Stimulated activated CD4-positive, alpha-beta T cell treated with anti-CD3 and anti-CD28 coated beads, Interleukin-1b, Interleukin-23, amount 100 ng/mL, for 48 hours (primary cell): ENCODE measurements at places on chromosomes 12 and 14.

GRCh38 chr14:61887628-61888027 is 125.4 kb downstream of the SNAPC1 start:
- DNase-seq: no peak

DNA sequence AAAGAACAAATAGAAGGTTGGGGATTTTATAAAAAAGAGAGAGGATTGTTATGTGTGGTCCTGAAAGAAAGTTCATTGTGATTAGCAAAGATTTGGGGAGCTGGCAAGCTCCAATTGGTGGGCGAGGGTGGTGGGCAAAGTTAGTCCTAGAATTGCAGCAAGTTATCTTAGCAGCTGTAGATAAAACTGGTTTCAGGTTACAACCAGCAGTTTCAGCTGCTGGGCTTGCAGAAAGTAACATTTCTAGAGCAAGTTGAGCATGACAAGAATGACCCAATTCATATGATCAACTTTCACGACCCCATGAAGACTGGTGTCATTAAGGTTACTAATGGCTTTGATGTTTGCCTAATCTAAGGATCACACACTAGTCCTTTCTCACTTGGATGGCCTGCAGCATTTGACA is 177.9 kb upstream of the NUDT4 start:
- no peak for DNase-seq

GRCh38 chr14:42192738-42193653 is 586.3 kb downstream of the LRFN5 start:
- no peak for DNase-seq

GRCh38 chr12:47268501-47269454 is 189.0 kb upstream of the AMIGO2 start:
- DNase-seq: no peak

GRCh38 chr12:122089077-122089476 is 10.5 kb downstream of the MLXIP start:
- DNase-seq: no peak

DNA sequence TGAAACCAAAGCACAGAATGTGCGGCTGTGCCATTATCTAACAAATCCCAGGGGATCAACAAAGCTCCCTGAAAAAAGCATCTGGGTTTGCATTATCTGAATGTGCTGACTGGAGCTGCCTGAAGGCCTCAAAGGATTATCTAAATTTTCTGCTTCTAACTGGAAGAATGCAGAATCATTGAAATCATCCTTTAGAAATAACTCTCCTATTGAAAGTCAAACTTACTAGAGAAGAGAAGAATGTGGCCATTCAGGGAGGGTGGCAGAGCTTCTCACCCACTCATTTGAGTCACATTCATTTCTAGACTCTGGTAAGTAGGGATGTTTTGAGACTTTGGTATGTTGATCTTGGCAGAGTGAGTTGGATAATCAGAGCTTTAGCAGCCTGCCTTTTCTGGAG is 220.6 kb upstream of the RGS6 start:
- no peak for DNase-seq

DNA sequence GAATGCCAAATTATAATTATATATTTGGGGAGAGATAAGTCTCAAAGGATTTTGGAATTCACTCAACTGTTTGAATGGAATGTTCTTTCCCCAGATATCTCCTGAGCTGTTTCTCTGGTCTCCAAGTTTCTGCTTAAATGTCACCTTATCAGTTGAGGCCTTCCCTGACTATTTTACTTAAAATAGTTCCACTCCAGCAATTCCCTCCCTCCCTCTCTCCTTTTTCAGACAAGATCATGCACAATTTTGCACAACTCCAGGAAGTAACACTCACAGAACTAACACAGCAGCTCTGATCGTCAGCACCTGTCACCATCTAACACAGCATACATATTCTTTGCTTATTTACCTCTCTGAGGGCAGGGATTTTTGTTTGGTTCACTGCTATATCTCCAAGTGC is 12.5 kb downstream of the BTG1 start:
- no peak for DNase-seq

- no peak for DNase-seq
Measured at GRCh38 chr14:88613552-88614010, 50.7 kb downstream of the ZC3H14 start.

GRCh38 chr12:100554608-100555077 is 18.8 kb upstream of the GAS2L3 start:
- DNase-seq: no peak

- DNase-seq: no peak
Measured at GRCh38 chr12:10397296-10397695, 7.5 kb upstream of the KLRK1 start.

GRCh38 chr14:29016050-29016900 is 249.7 kb downstream of the FOXG1 start:
- peak; percentile 2 for DNase-seq

DNA sequence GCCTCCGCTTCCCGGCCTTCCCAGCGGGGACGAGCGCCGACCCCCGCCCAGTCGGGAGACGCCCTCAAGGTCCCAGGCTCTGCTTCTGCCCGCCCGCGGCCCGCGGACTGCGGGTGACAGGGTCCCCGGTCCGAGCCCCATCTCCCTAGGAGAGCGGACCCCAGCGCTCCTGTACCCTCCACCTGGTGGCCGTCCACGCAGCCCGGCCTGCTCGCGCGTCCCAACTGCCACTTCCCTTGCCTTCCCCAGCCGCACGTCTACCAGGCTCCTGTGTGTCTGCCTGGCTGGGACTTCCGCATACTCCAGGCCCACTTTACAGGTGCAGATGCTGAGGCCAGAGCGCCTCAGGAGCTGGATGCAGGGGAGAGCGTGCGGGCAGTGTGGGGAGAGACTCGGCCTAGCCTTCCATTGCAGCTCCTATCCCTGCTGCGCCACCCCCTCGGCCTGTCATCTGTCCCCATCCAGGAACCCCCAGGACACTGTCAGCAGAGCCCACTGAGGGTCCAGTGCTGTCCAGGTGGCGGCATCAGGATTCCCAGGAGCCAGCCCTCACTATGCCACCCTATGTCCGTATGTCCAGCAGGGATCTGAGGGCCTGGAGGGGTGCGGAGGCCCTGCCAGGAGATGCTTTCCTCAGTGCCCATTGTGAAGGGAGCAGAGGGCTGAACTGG is 8.0 kb upstream of the ANKRD9 start:
- no peak for DNase-seq

- no peak for DNase-seq
Measured at GRCh38 chr12:68364328-68364727, 32.2 kb upstream of the MDM1 start.

- no peak for DNase-seq
Measured at GRCh38 chr14:99225436-99226203, 46.4 kb downstream of the BCL11B start.

- DNase-seq: no peak
Measured at GRCh38 chr12:27821259-27821973, 41.4 kb upstream of the MANSC4 start.

GRCh38 chr14:90993792-90994191 is 66.6 kb downstream of the RPS6KA5 start:
- no peak for DNase-seq

- DNase-seq: no peak
Measured at GRCh38 chr12:127823801-127824200, 443.2 kb upstream of the TMEM132C start.

- no peak for DNase-seq
Measured at GRCh38 chr12:22329621-22330020, 4.9 kb downstream of the ST8SIA1 start.

DNA sequence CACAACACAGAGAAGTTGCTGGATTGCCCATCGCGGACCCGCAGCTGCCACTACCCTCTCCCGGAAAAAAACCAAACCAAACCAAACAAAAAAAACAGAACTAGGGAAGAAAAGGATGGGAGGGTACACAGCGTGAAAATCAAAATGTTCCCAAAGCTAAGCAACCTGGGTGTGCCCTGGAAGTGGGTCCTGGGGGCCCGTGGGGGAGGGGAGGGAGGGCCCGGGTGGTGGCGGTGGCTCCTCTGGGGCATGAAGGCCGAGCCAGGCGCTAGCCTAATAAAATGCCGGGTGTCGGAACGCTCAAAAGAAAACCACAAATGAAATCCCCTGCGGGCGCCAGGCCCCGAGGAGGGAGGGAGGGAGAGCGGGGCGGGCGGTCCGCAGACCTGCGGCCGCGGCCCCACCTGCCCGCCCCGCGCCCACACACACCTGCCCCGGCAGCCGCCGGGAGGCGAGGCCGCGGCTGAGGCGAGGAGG is 787 bp downstream of the HECTD4 start:
- DNase-seq: peak; percentile 17

DNA sequence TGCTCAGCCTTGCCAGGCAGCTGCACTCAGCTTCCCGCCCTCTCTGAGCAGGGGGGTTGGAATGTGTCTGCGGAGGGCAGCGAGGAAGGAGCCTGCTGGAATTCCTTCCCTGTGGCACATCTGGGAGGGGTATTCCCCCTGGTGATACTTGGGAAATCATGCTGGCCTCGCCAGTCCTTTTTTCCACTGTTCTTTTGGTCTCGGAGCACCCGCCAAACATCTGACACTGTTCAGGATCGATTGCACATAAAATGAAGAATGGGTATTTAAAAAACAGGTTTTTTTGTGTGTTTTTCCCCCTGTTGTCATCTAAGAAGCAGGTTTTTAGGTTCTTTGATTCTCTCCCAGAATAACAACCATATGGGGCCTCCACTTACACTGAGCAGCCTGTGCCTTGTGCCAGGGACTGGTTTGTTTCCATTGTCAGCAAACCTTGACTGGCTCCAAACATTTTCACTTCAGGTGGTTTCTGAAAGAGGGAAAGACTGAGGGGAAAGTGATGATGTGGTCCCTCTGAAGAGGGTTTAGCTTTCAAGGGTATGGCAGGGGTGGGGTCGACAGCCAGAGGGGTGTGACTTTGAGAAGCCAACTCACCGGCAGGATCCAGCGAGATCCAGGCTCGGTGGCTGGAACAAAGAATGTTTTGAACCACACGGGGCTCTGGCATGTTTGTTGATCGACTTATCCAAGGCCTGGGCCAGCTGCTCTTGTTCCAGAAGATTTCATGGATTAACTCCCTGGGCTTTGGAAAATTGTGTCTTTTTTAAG is 215.1 kb downstream of the CACNA1C start:
- no peak for DNase-seq

DNA sequence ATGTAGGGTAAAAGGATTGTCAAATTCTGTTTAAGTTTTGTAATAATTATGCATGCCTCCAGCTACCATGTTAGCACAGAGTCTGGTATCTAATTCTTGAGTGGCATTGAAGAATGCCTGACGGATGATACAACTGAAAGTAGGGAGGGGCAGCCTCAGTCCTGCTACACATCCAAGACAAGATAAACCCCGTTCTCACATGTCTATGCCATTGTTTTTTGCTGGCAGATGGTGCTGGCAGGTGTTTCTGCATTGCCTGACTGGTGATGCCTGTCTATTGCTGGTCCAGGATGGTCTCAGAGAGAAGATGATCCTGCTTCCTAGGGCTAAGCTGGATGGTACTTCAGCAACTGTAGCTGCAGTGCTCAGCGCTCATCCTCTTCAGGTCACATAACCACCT is 245.8 kb upstream of the NAV3 start:
- DNase-seq: no peak

- DNase-seq: no peak
Measured at GRCh38 chr14:22849212-22849819, 12.9 kb downstream of the MMP14 start.

- no peak for DNase-seq
Measured at GRCh38 chr14:34436118-34436905, 25.7 kb downstream of the SPTSSA start.

GRCh38 chr14:103190741-103191140 is 67.5 kb downstream of the TNFAIP2 start:
- DNase-seq: no peak

GRCh38 chr14:98803196-98803595 is 468.8 kb downstream of the BCL11B start:
- no peak for DNase-seq

DNA sequence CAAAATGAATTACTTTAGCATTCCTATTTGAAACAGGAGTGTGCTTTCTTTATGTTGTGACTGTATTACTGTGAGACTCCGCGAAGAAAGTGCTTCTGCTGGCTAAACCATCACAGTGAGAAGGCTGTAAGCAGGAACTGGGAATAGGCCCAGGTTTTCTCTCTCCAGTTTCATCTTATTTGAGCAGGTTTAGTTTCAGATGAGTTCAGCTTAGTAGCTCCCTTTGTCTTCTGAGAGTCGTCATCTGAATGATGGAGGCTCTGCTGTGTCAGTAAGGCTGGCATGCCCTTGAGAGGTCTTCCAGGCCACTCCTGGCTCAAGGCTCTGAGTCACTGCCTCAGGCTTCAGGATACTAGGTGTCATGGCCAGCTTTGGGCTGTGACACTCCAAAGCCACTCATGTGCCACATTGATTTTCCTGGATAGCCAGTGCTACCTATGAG is 205.6 kb upstream of the RGS6 start:
- DNase-seq: no peak

DNA sequence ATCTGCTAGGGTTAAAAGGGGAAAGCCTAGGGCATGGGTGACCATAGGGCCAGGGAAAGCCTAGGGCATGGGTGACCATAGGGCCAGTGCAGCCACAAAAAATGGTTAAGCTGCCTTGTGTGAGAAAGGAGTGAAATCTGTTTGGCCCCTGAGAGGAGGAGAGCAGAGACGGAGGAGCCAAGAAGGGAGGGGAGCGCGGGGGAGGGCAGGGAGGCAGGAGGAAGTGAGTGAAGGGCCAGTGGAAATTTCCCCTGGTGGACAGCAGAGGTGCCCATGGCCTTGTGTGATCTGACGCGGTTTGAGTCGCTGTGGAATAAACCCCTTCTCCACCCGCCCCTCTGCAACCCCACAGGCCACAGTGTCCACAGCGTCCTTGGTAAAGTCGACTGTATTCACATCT is 618 bp upstream of the AQP6 start:
- no peak for DNase-seq

DNA sequence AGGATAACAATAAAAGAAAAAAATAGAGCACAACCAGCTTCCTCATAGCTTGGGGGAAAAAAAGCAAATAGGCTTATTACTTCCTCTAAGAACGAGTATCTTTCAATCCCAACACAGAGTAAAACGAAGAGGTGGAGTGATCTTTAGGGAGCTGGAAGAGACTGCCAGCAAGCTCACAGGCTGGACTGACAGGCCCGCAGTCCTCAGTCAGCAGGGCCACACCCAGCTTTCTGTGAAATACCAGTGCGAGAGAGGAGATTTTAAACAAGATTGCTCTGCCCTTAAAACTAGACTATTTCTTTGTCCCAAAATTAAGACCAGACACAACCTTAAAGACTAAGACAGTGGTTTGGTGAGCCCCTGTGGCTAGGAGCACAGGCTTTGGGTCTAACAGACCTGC is 32.9 kb downstream of the SETD3 start:
- DNase-seq: no peak

DNA sequence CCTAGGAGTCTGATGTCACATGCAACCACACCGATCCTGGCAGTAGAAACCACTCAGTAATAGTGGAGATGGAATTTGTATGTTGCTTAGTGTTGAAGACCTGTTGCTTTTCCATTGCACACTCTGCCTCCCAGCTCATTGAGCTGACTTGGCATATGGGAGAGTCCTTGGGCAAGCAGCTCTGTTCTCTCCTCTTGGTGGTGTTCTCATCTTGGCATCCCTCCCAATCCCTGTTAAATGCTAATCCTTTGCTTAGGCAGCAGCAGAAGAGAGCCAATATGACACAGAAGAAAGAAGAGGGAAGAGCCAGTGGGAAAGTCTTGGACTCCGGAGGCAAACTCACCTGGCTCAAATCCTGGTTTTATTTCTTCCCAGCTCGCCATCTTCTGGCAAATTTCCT is 178.0 kb upstream of the CAND1 start:
- no peak for DNase-seq

GRCh38 chr12:52942066-52942900 is 6.6 kb upstream of the KRT18 start:
- DNase-seq: no peak
